ENCODE measurements at places on chromosomes 4 and X. TPM values are rescaled to one million over a fixed set of nuclear protein-coding genes. Genes with fewer than 3 reads are reported as not detected.

- no peak for DNase-seq
- peaks cover 9% of the 10 kb centered on the region for H3K4me1 ChIP-seq
Measured at GRCh38 chr4:74823194-74823593, 28.9 kb upstream of the BTC start.

Gene CLCN4
- 9.9 TPM for total RNA-seq

GRCh38 chr4:182062936-182063335 is 180.3 kb upstream of the TENM3 start:
- DNase-seq: no peak
- H3K4me1 ChIP-seq: no peaks in the 10 kb centered on the region
- no peaks in the 10 kb centered on the region for H3K36me3 ChIP-seq
- no peaks in the 10 kb centered on the region for H3K27me3 ChIP-seq

- no peak for DNase-seq
- H3K36me3 ChIP-seq: no peaks in the 10 kb centered on the region
- H3K27ac ChIP-seq: no peak overlapping the region
- no peak overlapping the region for H3K4me3 ChIP-seq
- no peaks in the 10 kb centered on the region for H3K27me3 ChIP-seq
- no peaks in the 10 kb centered on the region for H3K4me1 ChIP-seq
Measured at GRCh38 chr4:156420623-156421022, 467.0 kb upstream of the CTSO start.

- peak; percentile 3 for DNase-seq
- H3K27ac ChIP-seq: no peak overlapping the region
- H3K4me1 ChIP-seq: no peaks in the 10 kb centered on the region
Measured at GRCh38 chrX:7941390-7942042, 14.3 kb upstream of the PNPLA4 start.
